Activated T-cell treated with anti-CD3 and anti-CD28 coated beads, Interleukin-2, amount 50 U/mL, for 4 hours (primary cell): ENCODE measurements at places on chromosomes 3 and 15.

- no peak for DNase-seq
Measured at GRCh38 chr3:184531626-184532280, 29.8 kb upstream of the EPHB3 start.

DNA sequence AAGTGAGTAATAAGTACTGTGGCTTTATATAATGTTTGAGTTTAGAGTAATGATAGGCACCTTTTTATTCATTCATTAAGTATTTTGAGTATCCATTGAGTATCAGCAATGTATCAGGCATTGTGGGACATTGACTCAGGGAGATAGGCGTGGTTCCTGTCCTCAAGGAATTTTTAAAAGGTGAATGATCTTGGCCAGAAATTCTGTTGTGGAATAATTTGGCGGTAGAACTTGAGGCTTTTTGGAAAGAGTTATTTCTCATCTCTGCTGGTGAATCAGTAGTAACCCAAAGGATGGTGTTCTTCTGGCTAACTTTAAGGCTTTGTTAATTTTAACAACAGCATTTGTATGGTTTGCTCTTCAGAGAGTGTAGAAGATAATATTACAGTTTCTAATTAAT, 2.0 kb downstream of the RAB7A start:
- no peak for DNase-seq

DNA sequence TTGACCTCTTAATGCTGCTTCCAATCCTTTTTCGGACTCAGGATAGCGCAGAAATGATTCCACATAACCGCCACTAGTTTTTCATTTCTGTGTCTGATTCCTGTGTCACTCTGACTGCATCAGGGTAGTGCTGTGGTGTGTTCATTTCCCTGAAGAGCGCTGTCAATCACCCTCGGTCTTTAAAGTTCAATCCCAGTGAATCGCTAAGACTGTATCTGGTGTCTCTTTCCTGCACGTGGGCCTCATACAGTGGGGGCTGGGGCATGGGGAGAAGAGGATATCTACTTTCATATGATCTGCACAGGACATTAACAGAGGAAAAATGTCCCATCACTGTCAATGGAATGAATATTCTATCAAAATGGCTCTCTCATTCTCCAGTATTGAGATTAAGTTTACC, 32.9 kb upstream of the BNIP2 start:
- DNase-seq, result no peak

DNA sequence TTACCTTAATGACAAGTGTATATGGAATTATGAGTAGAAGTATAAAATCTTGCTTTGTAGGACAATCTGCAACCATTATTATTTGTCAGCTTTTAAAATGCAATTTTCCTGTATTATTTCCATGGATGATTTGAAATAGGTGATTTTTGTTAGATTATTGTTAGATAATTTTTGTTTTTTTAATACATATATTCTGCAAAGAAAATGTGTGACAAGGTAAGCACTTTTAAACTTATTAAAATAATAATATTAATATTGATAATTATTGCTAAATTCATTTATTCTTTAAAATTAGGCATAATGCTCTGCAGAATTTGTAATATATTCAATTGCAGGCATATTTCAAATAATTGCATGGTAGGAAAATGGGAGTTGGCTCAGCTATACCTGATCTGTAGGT, 329.5 kb downstream of the CADM2 start:
- DNase-seq, result no peak

GRCh38 chr15:84658788-84659411, 901 bp upstream of the NMB start:
- no peak for DNase-seq
